Fibroblast of skin of back (primary cell): ENCODE measurements at places on chromosomes 2 and 18.

DNA sequence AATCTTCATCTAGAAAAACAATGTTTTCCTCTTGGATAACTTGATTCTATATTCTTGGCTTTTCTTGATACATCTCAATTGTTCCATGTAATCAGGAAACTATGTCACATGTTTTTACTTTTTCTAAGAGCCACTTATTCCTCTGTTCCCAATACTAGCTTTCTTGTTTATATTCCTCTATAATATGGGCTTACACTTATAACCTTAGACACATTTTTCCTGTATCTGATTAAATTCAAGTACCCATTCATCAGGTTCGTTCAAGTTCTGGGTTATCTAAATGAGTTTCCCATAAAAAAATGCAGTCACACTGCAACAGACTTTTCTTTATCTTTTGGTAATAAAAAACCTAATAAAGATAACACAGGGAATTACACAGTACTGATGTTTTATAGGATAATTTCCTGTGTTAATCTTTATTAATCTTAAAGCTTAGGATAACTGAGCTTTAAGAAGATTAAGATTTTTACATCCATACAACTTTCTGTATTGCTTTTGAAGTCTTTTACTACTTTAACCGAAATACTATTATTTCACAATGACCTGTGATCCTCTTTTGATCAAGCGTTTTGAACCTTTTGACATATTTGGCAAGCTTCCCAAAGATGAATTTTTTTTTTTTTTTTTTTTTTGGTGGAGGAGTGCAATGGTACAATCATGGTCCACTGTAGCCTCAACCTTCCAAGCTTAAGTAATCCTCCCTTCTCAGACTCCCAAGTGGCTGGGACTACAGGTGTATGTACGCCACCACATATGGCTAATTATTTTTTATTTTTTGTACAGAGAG lies 44.3 kb upstream of the C2orf66 start:
- no peak for DNase-seq

GRCh38 chr2:42879121-42879705 lies 86.8 kb upstream of the HAAO start:
- DNase-seq = no peak

- peak; percentile 8 for DNase-seq
Observed at GRCh38 chr18:72376256-72376655, 167.9 kb downstream of the CBLN2 start.

DNA sequence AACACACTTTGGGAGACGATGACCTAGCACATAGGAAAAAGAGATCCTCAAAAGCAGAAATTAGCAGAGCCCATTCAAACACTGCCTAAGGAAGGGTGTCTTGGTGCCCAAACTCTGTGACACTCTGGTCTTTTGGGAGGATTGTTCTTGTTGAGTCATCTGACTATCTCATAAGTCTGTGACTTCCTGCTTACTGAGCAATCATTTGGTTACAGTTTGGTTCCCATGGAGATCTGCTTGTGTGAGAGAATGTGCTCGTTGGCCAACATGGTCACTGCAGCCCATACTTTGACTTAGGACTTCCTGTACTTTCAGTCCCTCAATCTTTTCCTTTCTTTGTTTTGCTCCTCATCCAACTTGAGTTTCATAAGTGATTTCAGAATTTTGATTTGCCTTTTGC lies 602.9 kb downstream of the NYAP2 start:
- peak; percentile 92 for DNase-seq

GRCh38 chr2:205188239-205189138 lies 493.8 kb upstream of the NRP2 start:
- peak; percentile 44 for DNase-seq

- no peak for DNase-seq
Observed at GRCh38 chr2:235043762-235044500, 92.1 kb downstream of the SH3BP4 start.

GRCh38 chr2:129580001-129580400 lies 399.5 kb upstream of the RAB6C start:
- no peak for DNase-seq

DNA sequence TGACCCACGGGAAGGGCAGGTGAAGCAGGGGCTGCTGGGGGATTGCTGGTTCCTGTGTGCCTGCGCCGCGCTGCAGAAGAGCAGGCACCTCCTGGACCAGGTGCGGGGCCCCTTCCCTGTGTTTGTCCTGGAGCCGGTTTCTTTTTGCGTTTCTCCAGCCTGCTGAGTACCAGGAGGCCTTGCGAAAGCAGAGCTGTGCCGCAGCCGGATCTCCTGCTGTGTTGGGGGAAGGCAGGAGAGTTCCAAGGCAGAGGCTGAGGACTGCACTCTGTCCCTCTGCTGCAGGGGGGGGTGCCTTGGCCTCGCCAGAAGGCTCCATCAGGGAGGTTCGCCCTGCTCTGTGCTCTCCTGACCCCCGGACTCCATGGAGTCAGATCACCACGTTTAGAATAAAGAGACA lies 2.8 kb downstream of the CAPN10 start:
- no peak for DNase-seq

- DNase-seq = no peak
Observed at GRCh38 chr2:95387358-95387757, 15.2 kb upstream of the FAHD2A start.

GRCh38 chr2:98827625-98828368 lies 96.9 kb upstream of the MGAT4A start:
- DNase-seq = no peak

DNA sequence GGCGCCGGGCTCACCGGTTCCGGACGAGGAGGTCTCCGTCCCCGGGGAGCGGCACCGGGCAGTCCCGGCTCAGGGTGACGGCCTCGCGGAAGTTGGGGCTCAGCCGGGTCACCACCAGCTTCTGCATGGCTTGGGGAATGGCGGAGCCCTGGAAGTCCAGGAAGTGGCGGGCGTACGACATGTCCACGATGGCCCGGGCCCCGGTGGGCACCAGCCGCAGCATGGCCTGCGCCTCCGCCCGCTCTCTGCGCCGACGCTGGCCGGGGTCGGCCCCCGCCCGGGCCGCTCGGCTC lies 157 bp downstream of the PTGR3 start:
- no peak for DNase-seq

GRCh38 chr2:178152977-178153376 lies 40.7 kb downstream of the RBM45 start:
- no peak for DNase-seq

DNA sequence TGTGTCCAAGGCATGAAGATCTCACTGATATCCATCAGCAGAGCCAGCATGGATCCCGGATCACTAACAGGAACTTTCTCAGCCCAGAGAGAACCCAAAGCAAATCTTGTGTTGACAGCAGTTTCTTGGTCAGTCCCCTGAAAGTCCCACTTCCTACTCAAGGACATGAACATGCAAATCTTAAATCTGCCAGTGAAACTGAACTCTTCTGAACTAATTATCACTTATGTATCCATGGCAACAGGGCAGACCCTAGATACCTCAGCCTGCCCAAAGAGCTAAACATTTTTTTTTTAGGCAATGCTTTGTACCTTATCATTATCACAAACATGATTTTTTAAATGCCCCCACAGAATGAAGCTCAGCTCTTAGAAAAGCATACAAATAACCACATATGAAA lies 127.8 kb upstream of the DDX18 start:
- no peak for DNase-seq

- DNase-seq = peak; percentile 63
Observed at GRCh38 chr2:40760071-40760666, 308.3 kb upstream of the SLC8A1 start.

DNA sequence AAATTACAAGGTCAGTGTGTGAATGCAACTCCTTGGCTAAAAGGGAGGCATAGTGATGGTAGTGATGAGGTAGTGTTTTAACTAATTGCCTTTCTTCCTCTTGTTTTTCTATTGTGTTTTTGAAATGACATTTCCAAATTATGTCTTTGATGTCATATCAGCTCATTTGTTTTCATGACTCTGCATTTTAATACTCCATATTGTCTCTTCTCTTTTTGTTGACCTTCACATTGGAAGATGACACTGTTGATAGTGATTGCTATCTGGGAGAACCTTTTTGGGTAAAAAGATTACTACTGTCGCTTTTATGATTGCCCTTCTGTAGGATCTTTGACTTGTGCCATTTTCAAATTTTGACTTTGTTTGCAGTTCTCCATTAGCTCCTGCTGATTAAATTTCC lies 3.0 kb downstream of the GIGYF2 start:
- DNase-seq = no peak

GRCh38 chr18:31269566-31269965 lies 48.4 kb upstream of the DSG1 start:
- no peak for DNase-seq

DNA sequence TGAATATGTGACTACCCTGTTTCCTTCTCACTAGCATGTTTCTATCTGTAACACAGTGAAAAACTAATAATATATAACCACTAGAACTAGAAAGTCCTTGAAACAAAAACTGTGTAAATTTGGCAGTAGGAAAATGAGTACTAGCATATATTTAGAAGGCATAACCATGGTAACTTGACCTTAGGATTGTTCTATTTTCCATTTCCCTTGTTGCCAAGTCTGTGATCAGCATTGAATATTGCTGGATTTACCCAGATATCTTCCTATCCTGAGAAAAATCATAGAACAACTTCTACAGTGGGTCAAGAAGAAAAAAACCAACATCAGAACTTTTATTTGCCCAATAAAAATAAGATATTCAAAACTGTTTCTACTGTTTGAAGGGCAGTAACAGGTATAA lies 563.9 kb upstream of the NRXN1 start:
- DNase-seq = no peak

GRCh38 chr2:167814881-167815718 lies 432.3 kb downstream of the STK39 start:
- no peak for DNase-seq

DNA sequence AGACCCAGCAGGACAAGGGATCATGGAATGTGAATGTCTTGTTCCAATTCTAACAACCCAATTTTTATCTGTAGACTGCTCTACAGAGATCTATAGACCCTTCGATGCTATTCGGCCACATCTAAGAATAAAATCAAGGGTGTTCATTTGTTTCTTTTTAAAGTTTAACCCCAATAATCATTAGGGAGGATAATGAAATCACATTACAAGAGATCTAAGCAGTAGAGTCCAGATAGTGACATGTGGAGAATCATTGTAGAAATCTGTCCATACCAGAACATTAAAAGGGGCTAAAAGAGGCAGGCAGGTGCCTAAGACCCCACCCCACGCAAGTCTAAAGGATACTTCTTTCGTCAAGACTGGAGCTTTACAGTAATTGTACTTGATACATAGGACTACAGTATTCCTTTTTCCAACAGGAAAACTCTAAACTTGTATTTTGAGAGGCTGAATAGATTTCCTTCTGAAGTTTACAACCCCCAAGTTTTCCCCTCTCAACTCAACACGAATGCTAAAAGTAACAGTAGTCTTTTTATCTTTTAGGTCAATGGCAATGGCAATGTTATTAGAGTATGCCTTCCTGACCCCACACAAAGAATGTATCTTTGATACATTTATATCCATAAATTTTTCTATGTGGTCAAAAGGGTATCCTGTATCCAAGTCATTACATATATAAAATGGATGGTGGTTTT lies 183.7 kb downstream of the TCF4 start:
- no peak for DNase-seq

DNA sequence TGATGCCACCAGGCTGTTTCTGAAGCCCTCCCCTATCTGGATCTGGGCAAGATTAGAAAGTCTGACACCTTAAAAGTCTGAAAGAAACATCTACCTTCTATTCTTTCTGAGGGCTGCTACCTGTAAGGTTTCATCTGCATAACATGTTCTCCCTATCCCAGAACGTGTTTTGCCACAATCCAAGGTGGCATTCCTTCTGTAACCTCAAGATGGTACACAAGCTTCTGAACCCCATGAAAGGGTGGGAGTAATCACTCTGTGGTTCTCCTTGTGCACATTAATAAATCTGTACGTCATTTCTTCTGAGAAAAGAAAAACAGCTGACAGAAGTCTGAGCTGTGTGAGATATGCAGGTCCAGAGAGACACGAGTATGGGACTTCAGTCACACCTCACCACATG lies 41.8 kb upstream of the MSH6 start:
- DNase-seq = no peak

DNA sequence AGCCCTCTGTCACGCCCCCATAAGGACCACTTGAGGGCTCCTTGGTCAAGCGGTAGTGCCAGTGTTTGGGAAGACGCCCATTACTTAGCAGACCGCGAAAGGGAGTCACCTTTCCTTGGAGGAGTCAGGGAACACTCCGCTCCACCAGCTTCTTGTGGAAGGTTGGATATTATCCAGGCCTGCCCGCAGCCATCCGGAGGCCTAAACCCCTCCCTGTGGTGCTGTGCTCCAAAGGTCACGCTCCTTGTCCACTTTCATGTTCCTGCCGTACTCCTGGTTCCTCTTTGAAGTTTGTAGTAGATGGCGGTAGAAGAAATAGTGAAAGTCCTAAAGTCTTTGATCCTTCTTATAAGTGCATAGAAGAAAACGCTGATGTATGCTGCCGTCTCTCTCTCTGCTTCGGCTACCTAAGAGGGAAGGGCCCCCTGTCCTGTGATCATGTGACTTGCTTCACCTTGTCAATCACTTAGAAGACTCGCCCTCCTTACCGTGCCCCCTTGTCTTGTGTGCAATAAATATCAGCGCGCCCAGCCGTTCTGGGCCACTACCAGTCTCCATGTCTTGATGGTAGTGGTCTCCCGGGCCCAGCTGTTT lies 1.7 kb upstream of the CATIP start:
- DNase-seq = no peak

DNA sequence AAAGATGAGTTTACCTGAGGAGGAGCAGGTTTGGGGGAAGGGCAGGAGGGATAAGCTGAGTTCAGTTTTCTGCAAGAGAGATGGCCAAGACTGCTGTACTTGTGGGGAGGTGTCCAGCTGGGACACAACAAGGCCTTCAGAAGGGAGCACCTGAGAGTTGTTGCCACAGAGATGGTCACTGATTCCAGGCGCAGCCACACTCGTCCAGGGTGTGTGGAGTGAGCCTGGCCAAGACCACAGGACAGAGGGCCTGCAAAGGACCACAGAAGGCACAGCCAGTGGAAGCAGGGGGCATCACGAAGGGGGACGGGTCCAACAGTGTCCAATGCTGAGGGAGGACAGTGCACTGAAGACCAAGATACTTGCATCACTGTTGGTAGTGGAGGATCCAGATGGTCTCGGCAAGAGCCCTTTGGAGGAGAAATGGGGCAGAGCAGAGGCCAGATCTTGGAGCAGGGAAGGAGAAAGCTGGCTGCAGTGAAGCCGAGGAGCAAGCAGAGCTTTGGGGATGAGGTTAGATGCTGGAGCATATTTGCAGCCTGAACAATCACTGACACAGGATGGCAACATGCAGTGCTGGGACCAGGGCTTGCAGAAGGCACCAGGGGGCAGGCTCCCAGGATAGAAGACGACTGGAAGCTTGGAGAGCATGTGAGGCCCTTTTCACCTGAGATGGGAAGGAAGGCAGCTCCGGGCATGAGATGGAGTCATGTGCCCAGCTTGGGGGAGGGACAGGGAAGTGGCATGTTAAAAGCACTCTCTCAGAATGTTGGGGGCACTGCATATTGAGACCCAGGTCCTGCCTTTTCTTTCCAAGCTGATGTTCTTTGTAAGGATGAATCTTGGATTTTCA lies 214.0 kb downstream of the CYP26B1 start:
- peak; percentile 53 for DNase-seq
